ENCODE measurements at places on chromosomes 13 and 19.

DNA sequence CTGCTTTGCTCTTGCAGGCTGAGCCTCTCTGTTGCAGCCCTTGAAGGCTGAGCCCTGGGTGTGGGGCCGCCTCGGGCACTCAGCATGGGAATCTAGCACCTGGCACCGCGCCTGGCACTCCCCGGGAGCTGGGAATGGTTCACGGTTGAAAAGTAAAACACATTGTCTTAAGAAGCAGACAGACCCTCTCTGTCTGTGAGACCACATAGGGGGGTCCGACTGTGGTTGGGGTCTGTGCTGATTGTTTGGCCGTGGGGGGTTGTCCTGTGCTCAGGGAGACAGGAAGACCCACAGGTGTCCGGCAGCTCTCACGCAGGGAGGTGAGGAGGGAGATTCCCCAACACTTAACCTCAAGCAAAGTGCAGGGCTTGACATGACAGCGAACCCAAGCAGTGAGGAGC is 64.8 kb downstream of the SOX1 start:
- no peak for DNase-seq

DNA sequence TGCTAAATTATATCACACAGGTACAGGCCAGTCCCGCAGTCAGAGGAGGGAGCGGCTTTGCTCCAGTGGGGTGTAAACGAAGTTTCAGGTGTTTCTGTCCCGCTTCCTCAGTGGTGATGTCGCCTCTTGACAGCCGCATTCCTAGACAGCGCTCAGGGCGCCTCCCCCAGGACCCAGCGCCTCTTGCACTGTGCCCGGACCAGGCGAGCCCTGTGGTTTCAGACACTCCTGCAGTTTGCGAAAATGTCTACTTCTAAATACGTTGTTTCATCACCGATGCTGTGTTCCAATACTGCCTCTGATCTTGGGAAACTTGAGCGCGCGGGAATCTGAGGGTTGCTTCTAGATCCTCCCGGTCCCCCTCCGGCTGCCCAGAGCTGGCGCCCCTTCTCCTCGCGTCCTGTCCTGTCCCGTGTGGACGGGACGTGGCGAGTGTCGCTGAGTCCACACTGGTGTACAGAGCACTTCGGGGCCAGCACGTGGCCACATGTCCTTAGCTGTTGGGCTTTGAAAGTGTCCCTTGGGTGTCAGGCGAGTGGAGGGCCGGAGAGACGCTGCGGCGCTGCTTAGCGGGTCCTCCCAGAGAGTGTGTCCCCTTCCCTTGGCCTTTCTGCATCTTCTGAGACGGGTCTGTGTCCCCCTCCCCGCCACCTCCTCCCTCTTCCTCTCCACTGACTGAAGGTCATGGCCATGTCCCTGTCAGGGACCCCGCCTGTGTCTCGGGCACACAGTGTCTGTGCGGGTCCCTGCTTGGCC is 14.6 kb upstream of the RPS15 start:
- no peak for DNase-seq

- DNase-seq = no peak
Observed at GRCh38 chr19:19487950-19488874, 27.1 kb downstream of the TSSK6 start.

GRCh38 chr19:16235811-16236652 is 38.3 kb downstream of the AP1M1 start:
- no peak for DNase-seq
